Kasumi-1 (cell line): ENCODE measurements at places on chromosomes 13 and 19.

DNA sequence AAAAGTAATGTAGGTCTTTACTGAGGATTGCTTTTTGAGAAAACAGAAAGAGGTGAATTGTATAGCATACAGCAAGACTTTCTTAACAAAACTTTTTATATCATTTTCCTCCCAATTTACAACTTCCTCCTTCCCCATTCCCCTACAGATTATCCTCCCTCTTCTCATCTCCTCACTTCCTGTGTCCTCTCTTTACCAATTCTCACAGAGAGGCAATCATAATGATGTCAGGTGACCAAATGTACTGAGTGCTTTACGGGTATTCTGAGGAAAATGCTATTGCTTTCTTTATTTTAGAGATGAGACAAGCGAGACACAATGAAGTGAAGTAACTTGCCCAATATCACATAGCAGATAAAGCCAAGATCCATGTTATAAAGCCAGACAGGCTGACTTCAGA, 1.7 kb upstream of the MTMR6 start:
- no peak for DNase-seq

GRCh38 chr13:39935155-39935554, 279.7 kb downstream of the COG6 start:
- DNase-seq, result no peak

GRCh38 chr13:90375851-90376250, 971.6 kb upstream of the MIR17HG start:
- DNase-seq, result no peak

DNA sequence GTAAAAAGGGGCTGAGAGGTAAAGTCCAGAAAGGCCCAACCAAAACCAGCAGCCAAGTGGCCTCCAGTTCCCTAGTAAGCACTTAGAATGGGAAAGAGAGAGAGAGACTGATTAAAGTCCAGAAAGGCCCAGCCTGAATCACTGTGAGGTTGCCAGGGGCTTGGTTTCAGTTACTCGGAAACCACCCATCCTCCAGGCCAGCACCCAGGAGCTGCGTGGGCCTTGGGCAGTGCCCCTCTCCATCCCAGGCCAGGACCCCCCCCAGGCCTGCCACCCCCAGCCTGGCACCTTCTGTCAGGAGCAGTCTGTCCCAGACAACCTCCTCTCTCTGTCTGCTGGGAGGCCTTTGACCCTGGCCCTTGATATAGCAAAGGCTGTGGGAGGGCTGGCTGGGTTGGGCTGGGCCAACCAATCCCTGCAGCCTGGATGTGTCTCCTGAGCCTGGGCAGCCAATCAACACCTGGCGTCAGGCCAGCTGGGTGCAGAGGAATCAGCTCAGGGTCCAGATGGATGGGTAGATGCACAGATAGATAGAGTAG, at the start of gene CYP4F2:
Gene CYP4F2, minus strand, starts transcription at position 337 of the 539 bp plus-strand sequence. CDS start 463 bp downstream, outside the sequence.
- DNase-seq, result no peak

- peak; percentile 53 for DNase-seq
Observed at GRCh38 chr19:1064661-1065605, 2.0 kb upstream of the ARHGAP45 start.

DNA sequence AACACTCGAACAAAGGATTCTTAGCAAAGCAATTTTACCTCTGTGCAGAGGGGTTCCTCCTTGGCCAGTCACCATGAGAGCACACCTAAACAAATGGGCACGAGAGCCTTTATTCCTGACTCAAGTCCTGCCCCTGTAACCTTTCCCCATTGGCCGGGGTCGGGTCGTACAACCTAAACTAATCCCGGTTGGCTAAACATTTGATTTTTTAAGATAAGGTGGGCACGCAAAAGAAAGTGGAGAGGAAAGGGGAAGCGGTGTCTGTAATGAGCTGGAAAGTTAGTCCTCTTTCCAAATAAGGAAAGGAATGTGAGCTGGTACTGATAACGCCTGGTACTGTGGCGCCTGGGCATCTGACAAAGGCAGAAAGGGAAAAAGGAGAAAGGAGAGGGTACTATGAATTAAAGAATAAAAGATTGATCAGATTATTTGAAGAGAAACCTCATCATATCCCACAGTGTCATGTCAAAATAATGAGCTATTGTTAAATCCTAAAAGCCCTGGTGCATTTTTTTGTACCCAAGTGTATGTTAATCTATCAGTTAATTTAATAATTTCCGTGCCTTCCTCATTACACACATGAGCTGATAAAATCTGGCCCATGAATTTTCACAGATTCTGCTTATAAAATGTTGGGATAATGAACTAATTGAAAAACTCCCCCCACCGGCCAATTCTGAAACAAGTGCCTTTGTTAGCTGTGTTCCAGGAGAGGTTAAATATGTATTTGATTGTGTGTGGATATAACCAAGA, 335.7 kb downstream of the RFC3 start:
- no peak for DNase-seq

DNA sequence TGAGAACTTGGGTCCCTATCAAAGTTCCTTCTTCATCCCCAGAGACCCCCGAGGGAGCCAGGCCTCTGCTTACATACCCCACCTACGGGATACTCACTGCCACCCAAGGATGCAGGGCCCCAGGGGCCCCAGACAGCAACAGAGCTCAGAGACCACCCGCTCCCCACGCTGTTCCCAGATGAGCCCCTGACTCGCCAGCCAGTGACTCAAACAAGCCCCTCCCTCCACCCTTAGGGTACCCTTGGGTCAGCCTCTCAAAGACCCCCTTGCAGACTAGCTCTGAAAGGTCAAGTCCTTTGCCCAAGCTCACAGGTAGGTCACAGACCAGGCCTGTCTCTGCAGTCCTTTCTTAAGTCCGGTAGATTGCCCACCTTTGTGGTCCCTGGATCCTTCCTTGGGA, 45.7 kb downstream of the CD320 start:
- no peak for DNase-seq

DNA sequence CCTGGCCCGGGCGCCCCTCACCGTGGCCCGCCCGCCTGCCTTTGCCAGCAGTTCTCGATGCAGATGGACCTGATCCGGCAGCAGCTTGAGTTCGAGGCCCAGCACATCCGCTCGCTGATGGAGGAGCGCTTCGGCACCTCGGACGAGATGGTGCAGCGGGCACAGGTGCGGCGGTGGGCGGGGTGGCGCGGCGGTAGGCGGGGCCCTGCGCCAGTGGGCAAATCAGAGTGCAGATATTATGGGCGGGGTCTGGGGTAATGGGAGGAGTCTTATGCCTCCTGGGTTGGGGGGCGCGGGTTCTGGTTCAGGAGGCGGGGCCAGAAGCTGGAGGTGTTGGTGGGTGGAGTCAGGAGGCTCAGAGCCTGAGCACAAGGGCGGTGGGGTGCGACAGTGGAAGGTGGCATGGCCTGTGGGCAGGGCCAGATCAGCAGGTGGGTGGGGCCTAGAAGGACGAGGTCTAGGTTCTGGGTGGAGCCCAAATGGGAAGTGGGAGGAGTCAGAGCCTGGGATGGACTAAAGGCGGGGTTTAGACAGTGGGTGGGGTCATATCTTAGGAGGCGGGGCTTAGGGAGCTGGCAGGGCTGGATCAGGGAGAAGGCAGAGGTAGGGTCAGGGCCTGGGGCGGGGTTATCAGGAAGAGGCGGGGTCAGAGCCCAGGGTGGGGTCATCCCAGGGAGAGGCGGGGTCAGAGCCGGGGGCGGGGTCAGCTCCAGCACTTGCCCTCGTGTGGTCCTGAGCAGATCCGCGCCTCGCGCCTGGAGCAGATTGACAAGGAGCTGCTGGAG, 5.6 kb downstream of the APC2 start:
- DNase-seq, result peak; percentile 71

DNA sequence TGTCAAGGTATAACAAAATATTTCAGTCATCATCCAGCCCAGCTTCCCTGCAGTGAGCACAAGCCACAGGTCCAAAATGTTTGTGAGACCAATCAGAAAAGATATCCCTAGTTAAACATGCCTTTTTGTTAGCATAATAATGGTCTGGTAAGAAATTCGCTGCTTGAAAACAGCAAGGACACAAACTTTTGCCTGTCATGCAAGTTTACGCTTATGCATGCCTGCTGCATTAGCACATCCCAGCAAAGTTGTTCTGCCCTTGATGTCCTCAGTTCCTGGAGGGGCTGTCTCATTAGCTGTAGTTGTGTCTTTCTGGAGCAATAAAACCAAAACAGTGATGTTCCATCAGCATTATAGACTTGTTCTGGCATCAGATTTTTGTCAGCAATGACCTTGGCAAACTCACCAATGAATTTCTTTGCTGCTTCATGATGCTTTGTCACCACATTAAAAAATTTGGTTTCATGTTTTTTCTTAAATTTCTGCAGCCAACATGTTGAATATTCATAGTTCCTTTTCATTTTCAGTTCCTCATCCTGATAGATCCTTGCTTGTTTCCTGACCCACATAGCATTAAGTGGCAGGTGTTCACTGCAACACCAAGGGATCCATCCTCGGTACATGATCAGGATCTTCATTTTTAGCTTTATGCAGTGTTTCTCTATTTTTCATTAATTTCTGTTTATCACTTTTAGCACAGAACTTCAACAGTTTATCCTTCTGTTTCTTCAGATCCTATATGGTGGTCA, 72.0 kb upstream of the GPR183 start:
- no peak for DNase-seq

DNA sequence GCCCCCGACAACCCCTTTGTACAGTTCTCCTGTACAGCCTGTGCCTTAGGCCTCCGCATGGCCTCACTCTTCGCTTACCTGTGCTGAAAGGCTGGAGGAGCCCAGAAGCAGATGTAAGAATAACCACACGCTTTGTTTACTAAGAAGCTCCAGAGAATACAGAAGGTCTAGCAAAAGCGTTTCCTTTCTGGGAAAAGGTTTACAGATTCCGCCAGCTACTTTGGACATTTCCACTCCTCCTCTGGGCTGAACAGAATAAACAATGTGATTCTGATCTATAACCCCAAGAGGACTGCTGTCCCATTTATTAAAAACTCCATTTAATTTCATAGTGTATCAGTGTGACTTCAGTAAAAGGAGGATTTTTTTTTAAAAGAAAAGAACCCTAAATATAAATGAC, 339.2 kb downstream of the DNAJC15 start:
- no peak for DNase-seq

DNA sequence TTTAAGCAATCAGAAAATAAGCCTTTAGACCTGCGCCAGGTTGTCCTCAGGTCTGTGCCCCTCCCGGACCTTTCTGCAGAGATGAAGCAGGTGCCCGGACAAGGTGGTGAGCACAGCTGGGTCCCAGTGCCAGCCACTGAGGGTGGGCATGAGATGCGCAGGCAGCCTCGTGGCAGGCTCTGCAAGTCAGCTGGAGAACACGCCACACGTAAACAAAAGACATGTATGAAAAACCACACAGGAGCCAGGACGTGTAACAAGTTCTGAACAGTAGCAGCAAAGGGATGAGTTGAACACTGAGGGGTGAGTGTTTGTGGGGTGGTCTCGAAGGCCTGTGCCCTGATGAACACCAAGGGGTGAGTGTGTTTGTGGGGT, 68.8 kb upstream of the MCF2L start:
- no peak for DNase-seq

GRCh38 chr13:27269114-27269665, 1.4 kb upstream of the RASL11A start:
- DNase-seq, result no peak

DNA sequence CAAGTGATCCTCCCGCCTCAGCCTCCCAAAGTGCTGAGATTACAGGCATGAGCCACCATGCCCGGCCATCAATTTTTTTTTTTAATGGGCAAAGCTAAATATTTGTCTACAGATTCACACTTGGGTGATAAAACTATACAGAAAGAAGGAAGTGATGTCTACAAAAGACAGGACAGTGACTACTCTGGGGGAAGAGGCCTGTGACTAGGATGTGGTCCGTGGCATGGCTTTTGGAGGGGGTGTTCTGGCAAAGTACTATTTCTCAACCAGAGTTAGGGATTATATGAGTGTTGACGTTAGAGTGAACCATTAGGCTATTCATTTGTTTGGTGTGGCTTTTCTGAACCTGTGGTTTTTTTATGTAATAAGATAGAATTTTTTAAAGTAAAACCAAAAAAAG, 42.7 kb downstream of the INSR start:
- DNase-seq, result peak; percentile 56

GRCh38 chr19:41697198-41697855, 9.3 kb upstream of the CEACAM7 start:
- no peak for DNase-seq

- no peak for DNase-seq
Observed at GRCh38 chr19:56109226-56109625, 11.9 kb downstream of the ZNF787 start.

GRCh38 chr13:105395041-105395440, 1140.4 kb downstream of the EFNB2 start:
- DNase-seq, result no peak

DNA sequence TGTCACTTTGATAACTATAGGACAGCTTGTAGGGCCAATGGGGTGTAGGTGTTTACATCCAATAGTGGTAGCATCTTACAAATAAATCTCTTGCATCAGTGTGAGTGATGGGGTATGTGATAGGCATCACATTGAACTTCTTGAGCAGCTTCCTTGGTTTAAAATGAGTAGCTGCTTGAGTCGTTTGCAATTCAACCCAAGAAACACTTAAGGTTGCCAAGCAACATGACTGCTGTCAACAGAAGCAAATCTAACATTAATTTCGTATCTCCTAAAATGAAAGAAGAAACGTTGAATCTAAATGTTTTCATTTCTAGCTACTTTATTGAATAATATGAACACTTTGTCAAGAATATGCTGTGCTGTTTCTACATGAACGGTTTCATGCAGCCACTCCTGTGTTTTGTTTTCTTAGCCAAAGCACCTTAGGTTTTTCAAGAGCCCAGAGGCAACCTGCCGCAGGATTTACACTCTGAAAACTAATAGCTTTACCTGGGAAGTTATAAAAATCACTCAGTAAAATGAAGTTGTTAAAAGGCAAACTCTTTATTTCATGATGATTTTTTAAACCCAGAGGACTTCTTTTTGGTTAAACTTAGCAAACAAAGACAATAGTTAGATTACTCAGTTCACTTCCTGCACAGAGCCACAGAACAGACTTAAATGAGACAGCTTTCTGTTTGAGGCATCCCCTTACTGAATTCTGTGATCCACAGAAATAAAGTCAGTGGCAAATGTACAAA, 305.2 kb downstream of the MTUS2 start:
- no peak for DNase-seq

- no peak for DNase-seq
Observed at GRCh38 chr19:48186541-48186991, 16.1 kb downstream of the ZSWIM9 start.
